ENCODE measurements at places on chromosomes 7 and 10.

- DNase-seq: no peak
These were observed 223.9 kb upstream of the SHH start for GRCh38 chr7:156036153-156036552.

GRCh38 chr7:34385384-34385783 lies 272.6 kb upstream of the NPSR1 start:
- no peak for DNase-seq

DNA sequence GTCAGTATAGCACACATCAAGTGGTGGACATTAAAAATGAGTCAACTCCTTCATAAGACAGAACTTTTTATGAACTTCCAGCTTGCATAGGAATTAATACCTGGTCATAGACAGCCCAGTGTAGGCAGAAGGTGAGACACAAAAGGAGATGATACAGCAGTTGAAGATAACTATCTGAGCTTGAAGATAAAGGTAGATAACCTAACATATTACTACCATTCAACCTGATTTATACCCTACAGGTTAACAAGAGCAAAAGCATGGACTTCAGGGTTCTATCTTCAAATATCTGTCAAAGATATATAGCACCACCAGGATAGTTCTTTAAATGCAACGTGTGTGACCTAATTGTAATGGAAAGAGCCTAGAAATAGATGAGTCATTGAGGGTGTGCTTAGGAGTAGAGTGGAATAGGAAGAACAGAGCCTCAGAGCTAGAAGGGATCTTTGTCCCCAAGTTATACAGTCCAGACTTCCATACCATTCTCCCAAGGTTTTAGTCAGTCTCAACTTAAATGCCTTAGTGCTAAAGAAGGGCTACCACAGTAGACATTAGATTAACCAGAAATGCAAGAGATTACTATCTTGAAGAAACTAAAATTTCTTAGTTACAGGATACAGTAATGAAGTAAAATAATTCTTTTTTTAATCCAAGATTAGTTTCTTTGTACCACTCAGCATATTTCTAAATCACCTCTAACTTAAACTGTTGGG lies 9.2 kb downstream of the ZNF800 start:
- no peak for DNase-seq

DNA sequence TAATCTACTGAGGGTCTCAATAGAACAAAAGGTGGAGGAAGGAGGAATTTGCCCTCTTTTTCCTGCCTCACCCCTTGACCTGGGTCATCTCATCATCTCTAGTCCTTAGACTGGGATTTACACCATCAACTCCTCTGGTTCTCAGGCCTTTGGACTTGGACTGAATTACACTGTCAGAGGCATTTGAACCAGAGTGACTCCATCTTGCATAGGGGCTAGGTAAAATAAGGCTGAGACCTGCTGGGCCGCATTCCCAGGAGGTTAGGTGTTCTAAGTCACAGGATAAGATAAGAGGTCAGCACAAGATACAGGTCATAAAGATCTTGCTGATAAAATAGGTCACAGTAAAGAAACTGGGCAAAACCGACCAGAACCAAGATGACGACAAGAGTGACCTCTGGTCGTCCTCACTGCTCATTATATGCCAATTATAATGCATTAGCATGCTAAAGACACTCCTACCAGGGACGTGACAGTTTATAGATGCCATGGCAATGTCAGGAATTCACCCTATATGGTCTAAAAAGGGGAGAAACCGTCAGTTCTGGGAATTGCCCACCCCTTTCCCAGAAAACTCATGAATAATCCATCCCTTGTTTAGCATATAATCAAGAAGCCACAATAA lies 84.0 kb downstream of the C1GALT1 start:
- DNase-seq: no peak

DNA sequence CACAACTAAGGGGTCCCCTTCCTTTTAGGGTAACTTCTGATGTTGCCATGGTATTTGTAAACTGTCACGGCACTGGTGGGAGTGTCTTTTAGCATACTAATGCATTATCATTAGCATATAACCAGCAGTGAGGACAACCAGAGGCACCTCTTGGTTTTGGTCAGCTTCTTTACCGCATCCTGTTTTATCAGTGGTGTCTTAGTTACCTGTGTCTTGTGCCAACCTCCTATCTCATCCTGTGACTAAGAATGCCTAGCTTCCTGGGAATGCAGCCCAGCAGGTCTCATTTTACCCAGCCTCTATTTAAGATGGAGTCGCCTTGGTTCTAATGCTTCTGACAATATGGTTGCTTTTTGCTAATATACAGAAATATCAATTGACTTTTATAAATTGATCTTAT lies 54.9 kb downstream of the AHCYL2 start:
- DNase-seq: no peak

- DNase-seq: no peak
These were observed 58.6 kb upstream of the RELN start for GRCh38 chr7:104048055-104048454.

GRCh38 chr10:131134001-131134576 lies 177.4 kb downstream of the TCERG1L start:
- no peak for DNase-seq

- DNase-seq: no peak
These were observed 36.9 kb upstream of the AGR2 start for GRCh38 chr7:16841681-16842080.

- no peak for DNase-seq
These were observed 203.9 kb upstream of the PCLO start for GRCh38 chr7:83366629-83367028.

DNA sequence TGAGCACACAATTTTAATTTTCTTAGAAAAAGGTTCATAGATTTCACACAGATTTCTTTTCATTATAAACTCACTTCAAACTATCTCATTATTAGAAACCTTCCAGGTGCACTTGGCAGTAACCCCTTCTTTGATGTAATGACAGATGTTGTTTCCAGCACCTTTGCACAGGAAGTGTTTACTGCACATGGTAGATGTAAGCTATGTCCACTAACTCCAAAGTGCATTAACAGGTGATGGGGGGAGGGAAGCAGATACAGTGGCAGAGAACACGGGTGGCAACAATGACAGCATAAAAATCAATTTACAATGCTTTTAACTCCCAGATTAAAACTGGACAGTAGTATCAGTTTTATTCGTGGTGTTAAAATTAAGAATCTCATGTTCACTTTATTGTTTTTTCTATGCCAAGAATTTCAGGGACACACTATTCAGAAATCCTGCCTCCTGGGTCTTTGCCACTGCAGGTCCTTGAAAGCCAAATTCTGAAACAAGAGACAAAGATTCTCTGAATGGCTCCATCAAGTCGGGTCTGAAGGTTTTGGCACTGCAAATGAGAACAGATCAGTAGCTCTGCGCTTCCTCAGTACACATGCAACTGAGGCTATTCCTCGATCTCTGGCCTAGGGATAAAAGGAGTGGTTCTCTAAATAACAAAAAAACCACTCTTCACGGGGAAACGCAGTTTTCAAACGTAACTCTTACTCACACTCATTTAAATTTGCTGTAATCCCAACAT lies 187.7 kb downstream of the JAZF1 start:
- peak; percentile 85 for DNase-seq
